Cardiac fibroblast (primary cell): ENCODE measurements at places on chromosomes 3 and 15.

DNA sequence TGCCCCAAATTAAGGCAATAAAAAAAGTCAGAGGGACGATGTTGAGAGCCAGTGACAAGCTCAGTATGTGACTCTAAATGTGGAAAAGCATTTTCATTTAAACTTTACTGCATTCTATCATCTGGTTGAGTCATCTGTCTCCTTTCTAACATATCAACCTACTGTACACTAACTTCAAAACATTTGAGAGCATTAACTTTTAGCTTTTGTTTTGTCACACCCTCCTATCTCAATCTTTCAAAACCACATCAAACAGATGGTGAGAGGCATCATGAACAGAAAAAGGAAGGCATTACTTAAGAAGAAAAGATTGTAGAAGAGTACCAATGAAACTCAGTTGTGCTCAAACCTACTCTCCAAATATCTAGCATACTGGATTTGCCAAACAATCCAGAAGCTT lies 4.8 kb downstream of the LRRC58 start:
- peak; percentile 15 for DNase-seq

DNA sequence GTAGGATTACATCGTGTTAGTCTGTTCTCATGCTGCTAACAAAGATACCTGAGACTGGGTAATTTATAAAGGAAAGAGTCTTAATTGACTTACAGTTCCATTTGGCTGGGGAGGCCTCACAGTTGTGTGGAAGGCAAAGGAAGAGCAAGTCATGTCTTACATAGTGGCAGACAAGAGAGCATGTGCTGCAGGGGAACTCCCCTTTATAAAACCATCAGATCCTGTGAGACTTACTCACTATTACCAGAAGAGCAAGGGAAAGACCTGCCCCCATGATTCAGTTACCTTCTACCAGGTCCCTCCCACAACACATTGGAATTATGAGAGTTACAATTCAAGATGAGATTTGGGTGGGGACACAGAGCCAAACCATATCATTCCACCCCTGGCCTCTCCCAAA lies 3.4 kb downstream of the SLC25A26 start:
- DNase-seq: no peak

DNA sequence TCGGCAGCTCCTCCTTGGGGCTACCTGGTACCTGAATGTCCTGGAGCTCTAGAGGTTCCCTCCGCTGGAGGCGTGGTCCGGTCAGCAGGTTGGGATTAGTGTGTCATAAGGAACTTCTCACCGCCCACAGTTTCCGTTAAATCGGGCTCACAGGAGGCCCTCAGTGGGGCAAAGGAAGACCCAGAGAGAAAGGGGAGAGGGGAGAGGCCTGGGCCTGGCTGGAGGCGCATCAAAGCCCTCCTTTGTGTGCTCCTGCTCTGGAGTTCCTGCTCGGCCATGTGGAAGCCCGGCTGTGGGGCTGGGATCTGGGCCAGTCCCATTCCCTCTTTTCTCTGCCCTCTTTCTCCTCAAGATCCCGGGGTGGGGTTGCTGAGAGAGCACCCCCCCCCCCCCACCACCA lies at the start of gene RLBP1:
Gene RLBP1 (minus strand): TSS at position 37 of the 400 bp plus-strand sequence. CDS start 2,604 bp downstream, outside the sequence.
- no peak for DNase-seq

DNA sequence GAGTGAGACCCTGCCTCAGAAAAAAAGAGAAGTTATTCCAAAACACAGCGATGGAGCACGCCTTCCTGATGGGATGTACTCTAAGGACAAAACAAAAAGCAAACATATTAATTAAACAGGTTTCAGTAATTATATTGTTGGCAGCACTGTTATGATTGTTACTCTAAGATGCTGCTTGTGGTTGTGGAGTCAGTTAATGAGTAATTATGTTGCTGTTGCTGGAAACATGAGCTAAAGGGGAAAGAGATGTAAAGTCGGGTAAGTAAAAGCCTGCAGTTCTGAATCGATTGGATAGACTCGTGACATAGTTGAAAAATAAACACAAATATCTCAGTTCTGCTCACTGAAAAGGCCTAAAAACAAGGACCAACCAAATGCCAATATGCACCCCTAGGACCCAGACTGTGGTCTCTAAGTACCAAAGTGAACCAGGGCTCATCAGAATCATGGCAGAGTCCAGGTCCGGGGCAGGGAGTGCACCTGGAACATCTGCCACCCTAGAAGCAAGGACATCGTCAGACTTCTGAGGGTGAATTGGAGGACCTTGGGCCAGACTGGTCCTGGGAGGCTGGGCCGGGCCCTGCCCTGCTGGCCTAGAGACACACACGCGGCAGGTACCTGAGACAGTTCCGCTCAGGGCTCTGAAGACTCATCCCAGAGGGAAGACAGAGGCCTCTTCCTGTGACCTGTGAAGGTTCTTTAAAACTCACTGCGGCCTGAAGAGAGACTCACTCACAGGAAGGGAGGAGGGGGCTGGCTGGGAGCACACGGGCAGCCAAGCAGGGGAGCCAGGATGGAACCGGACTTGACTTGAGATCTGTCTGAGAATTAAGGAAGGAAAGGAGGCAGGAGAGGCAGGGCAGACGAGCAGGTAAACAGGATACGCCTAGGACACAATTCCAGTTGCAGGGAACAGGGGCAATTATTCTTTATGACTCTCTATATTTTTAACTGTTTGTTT lies 140.5 kb downstream of the LRRK1 start:
- no peak for DNase-seq

DNA sequence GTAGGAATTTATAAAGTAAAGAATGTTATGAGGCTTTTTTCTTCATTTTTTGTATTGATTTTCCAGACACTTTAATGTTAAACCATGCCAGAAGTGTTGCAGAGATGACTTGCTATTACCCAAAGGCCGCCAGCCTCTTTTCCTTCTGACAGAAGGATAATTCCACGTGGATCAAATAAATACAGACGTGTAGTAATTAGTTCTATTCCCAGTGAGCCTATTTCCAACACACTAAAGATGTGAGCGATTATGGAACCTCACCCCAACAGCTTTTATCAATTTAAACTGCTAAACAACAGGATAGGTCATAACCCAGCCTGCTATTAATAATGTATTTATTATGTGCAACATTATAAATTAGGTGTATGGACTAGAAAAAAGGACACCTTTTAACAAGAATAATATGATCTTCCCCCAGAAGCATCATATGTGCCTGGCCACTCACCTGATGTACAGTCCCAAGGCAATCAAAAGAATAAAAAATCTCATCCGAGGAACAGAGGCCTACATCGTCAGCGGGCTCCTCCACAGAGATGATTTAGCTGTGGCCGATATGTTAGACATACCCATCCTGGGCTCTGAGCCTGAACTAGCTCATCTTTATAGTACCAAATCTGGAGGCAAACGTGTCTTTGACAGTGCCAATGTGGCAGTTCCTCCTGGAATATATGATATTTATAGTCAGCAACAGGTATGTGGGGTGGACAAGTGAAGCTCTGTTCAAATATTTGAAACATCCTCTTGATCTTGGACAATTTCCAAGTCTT lies 125.9 kb upstream of the C15orf61 start:
- DNase-seq: no peak

DNA sequence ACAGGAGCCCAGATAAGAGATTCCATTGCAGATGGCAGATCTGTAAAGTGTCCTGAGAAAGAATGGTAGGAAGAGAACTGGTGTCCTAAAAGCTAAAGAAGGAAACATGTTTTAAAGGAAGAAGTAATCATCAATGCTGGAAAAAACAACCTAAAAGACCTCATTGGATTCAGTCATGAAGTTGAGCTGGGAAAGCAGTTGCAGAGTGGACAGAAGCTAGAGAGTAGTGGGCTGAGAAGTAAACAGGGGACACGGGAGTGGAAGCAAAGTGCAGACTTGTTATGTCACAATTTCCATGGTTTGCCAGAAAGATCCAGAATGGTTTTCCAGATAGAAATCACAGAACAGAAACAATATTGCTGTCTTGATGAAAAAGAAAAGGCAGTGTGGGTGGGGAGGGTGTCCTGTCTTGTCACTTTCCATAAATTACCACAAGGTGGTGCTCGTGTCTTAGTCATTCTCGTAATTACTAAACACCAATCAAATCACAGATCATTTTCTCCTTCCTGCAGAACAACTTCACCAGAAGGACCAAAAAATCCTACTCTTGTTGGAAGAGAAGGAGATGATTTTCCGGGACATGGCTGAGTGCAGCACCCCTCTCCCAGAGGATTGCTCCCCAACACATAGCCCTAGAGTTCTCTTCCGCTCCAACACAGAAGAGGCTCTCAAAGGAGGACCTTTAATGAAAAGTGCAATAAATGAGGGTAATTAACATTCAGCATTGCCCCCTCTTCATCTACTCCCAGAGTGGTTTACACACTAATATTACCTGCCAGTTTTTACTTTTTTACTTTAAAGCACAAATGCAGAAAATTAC lies 64.5 kb downstream of the KLHL25 start:
- DNase-seq: peak; percentile 81

GRCh38 chr15:52440946-52441345 lies 87.7 kb downstream of the MYO5A start:
- no peak for DNase-seq

GRCh38 chr15:68210409-68210756 lies 5.3 kb upstream of the CALML4 start:
- DNase-seq: no peak

- DNase-seq: no peak
These were observed 368.5 kb upstream of the STAC start for GRCh38 chr3:36011791-36012190.
